ENCODE measurements at places on chromosomes 5 and 9.

GRCh38 chr5:175216991-175217390 is 227.0 kb downstream of the DRD1 start:
- no peak for DNase-seq

DNA sequence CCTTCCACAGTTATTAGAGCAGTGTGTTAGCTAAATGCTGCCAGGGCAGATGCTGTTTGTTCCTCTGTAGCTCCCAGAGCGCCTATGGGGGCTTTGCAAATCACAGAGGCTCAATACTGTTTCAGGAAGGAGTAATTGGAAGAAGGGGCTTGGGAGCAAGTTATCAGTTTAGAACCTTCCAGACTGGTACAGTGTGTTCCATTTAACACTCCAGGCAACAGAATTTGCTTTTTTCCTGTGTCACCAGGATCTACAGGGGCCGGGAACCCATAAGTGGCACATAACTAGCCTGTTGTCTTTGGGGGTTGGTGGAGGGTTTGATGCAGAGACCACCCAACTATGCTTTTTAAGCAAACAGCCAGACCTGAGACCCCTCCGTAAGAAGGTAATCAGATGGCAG is 307.3 kb upstream of the KCNN2 start:
- no peak for DNase-seq

- no peak for DNase-seq
These were observed 261.0 kb downstream of the SEMA5A start for GRCh38 chr5:9284781-9285307.

- no peak for DNase-seq
These were observed 88.9 kb upstream of the TBCA start for GRCh38 chr5:77864997-77865396.

GRCh38 chr5:177491429-177491945 is 5.9 kb downstream of the PDLIM7 start:
- peak; percentile 76 for DNase-seq

DNA sequence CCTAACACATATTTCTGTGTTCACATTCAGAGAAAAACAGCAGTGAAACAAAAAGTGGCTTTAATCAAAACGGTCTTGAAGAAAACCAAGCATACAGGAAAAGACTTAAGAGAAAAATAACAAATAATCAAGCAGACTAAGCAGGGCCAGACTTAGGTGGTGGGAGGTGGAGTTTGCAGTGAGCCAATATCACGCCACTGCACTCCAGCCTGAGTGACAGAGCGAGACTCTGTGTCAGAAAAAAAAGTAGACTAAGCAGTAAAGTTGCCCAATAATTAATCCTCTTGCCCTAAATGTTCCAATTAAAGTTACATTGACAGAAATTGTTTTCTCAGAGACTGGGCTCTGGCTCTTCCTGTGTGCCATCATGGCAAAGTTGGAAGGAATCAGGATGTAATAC is 26.6 kb upstream of the GLDC start:
- DNase-seq = no peak

DNA sequence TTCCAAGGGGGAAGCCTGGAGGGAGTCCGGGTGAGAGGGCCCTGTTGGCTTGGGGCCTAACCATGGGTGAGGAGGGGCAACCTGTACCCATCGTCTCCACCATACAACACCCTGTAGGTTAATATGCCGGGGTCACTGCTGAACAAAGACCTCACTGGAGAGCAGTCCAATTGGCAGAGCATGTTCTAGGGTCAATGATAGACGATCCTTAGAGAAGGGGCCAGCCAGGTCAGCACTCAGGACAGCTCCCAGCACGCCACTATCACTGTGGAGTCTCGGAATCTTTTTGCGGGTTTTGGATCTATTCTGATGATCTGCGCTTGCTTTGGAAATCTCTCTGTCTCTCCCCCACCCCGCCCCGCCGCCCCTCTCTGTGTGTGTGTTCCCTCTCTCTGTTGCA is 218.4 kb upstream of the MVB12B start:
- peak; percentile 36 for DNase-seq

DNA sequence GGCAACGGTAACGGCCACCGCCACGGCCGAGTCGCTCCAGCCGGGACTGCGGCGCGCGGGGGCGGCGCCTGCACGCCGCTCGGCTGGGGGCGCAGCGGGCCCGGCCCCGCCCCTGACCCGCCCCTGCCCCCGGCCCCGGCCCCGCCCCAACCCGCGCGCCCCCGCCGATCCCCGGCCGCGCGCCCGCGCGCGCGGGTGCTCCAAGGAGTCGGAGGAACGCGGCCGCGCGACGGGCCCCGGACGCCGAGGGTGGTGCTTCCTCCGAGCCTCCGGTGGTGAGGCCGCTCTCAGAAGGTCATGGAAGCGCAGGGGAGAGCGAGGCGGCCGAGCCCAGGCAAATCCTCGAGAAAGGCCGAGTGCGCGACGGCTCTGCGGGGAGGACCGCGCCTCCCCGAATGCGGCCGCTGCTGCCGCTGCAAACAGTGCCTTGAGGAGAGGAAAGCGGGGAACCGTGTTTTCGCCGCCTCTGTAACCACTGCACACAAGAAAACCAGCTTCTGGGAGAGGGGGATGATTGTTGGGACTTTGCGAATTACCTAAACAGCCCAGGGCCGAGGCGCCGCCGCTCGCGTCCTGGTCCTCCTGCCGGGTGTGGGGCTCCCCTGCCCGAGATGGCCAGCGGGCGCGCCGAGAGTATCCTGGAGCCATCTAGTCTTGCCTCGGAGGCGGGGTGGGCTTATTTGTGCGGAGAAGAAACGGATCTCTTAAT is at the start of gene LIFR:
TSS of gene LIFR (minus strand) at position 48 of the 709 bp plus-strand sequence. CDS start 25,999 bp downstream, outside the sequence.
- DNase-seq = peak; percentile 79

GRCh38 chr9:109012009-109012875 is 1.1 kb downstream of the CTNNAL1 start:
- peak; percentile 88 for DNase-seq

- DNase-seq = no peak
These were observed 13.6 kb upstream of the AKNA start for GRCh38 chr9:114401344-114401743.

DNA sequence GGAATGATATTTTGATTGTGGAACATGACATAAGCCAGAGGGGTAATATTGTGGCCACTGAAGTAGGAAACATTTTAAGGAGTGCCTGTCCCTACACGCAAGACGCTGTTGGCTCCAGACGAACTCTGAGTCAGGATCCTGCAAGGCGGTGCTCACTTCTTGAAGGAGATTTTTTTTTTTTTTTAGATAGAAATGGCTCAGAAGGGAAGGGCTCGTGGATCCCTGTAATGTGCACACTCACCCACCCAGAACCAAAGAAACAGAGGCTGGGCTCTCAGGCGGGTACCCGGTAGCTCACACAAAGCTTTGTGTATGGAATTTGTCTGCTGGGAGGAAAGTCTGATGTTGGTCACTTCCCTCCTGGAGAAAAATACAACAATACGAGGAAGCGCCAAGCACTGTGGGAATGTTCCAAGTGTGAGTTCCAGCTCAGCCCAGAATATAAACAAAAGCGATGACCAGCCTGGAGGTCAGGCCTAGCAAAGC is 25.7 kb downstream of the RAPGEF1 start:
- DNase-seq = peak; percentile 99

- no peak for DNase-seq
These were observed 208.0 kb upstream of the PDE4D start for GRCh38 chr5:60101573-60101972.

GRCh38 chr5:178419651-178420050 is 170.5 kb downstream of the COL23A1 start:
- DNase-seq = no peak

DNA sequence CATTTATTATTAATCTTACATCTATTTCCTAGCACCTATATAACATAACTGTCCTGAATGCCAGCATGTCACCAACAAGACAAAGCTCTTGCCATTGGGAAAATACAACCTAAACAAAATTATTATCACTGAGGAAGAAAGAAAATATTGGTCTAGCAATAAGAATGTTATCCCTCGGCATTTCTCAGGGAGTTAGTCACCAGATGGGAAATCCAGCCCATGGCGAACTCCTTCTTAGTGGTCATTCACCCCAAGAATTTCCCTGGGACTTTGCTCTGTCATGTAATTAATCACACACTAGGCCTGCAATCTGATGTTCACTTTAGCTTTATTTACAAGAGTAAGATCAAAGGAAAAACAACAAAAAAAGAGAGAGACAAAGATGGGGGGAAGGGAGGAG is 56.1 kb upstream of the TAS2R1 start:
- no peak for DNase-seq

- DNase-seq = no peak
These were observed 40.1 kb upstream of the PLPP6 start for GRCh38 chr9:4622016-4622415.

DNA sequence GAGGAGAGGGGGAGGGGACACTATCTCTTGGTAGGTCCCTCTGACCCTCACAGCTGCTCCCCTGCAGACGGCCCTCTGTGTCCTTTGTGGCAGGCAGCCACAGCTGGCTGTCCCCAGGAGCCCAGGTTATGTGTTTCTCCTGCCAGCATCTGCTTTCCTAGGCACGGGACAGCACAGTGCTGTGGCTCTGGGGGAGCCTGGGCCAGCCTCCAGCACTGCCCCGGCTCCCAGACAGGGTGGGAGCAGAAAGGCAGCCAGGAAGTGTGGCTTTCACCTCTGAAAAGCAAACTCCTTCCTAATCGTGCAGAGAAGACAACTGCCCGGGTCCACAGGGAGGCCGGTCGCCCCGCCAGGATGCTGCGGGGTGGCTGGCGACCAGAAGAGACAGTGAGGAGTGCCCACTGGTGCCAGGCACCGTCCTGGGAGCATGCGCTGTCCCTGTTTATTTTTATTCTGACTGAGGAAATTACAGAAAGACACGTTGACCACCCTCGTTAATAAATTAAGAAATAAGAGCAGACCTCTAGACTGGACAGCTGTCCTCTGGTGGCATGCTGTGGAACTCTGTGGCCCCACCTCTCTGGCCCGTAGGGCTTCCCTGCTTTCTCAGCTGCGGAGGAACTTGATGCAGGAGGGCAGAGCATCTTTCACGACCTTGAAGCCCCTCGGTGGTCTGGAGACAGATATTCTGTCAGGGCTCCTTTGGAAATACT is 240.3 kb downstream of the FANCC start:
- DNase-seq = no peak

- DNase-seq = peak; percentile 98
These were observed 45.4 kb downstream of the ANXA2R start for GRCh38 chr5:42994555-42995359.

DNA sequence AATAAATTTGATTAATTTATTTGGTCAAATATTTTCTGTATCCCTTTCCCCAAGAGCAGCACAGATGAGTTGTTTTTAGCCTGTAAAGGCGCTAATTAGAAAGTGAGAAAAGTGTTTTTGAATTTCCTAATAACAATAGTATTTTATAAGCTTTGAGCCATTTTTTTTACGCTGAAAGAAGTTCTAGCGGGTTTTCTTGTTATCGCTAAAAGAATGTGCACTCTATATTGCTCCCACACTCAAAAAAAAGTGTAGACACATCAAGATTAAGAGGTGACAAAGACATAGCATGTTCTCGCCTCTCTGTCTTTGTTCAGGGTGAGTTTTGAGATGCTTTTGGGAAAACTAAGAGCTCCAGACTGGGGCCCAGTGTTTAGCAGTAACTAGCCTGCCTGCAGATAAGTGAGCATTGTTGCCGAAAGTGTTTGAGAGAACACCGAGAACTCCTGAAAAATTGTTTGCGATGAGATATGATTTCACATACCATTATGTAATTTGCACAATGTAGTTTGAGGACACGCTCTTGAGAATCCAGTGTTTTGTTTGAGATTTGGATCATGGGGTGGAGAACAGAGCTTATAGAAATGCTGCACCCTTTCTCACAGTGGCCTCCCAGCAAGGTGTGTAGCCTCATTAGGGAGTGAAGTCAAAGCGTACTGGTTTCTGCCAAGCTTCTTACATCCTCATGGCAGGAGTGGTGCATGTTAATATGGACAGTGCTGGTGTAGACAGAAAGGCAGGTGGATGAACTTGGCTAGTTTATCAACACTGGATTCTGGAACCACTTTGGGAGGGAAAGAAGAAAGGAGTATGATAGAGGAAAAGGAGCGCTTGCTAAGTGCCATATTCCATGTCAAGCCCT is 1.5 kb downstream of the F2R start:
- peak; percentile 46 for DNase-seq

GRCh38 chr9:68428481-68428880 is 72.1 kb downstream of the PGM5 start:
- DNase-seq = no peak

DNA sequence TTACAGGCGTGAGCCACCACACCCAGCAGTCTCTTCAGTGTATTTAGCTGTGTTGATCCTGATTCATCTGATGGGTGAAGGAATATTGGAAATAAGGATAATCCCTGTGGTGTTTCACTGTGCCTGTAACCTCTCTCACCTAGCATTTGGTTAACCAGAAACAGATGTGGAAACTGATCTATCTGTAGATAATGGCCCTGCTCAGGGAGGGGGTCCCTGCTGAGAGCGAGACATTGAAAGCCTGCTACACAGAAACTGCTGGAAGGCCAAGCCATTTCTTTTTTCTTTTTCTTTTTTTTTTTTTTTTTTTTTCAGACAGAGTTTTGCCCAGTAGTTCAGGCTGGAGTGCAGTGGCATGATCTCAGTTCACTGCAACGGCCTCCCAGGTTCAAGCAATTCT is 28.4 kb downstream of the QRFP start:
- DNase-seq = no peak

DNA sequence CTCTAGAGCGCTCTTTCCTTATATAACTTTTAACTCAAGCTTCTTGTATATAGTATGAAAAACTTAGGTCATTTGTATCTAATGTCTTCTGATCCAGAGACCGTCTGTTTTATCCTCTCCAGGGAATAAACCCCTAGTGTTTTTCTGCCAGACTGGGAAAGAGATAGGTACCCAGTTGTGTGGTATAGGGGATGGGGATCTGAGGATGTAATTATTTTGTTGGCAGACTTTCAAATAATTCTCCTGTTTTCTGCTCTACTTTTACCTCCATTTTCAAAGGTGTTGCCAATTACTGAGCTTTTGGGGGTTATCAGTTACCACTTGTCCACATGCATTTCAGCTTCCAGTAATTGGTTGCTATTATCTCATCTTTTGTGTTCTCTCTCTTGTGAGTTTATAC is 17.9 kb downstream of the CCDC171 start:
- no peak for DNase-seq

GRCh38 chr5:148910216-148910615 is 83.8 kb downstream of the ADRB2 start:
- peak; percentile 20 for DNase-seq

GRCh38 chr5:55172051-55172899 is 702 bp downstream of the CDC20B start:
- peak; percentile 91 for DNase-seq

- DNase-seq = no peak
These were observed 35.1 kb downstream of the SLIT3 start for GRCh38 chr5:169265888-169266287.

DNA sequence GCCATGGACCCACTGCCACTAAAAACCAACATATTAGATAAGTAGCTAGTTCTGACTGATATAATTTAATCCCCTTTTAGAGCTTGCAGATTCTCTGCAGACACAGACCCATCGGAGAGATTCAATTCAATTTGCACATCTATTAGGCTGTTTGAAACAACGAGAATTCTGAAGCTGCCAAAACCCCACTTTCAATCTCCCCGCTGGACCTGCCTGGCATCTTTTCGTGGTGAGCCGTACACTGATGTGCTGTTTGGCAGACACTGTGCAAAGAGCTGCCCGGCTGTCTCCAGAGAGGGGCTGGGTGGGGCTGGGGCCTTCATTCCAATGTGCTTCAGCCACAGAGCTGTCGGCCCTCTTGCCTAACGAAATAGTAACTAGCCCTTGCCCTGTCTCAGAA is 42.1 kb upstream of the FAM240B start:
- no peak for DNase-seq

- DNase-seq = peak; percentile 88
These were observed 292.0 kb downstream of the FANCC start for GRCh38 chr9:95025213-95026147.

Data from dermis blood vessel endothelial cell (primary cell).